Activated T-helper 1 cell treated with anti-CD3 and anti-CD28 coated beads, Interleukin-2, amount 50 U/mL, for 16 hours (primary cell): ENCODE measurements at places on chromosomes 16 and 17.
A peak's percentile ranks its signal among the peaks of the same experiment; 100 is the strongest.

DNA sequence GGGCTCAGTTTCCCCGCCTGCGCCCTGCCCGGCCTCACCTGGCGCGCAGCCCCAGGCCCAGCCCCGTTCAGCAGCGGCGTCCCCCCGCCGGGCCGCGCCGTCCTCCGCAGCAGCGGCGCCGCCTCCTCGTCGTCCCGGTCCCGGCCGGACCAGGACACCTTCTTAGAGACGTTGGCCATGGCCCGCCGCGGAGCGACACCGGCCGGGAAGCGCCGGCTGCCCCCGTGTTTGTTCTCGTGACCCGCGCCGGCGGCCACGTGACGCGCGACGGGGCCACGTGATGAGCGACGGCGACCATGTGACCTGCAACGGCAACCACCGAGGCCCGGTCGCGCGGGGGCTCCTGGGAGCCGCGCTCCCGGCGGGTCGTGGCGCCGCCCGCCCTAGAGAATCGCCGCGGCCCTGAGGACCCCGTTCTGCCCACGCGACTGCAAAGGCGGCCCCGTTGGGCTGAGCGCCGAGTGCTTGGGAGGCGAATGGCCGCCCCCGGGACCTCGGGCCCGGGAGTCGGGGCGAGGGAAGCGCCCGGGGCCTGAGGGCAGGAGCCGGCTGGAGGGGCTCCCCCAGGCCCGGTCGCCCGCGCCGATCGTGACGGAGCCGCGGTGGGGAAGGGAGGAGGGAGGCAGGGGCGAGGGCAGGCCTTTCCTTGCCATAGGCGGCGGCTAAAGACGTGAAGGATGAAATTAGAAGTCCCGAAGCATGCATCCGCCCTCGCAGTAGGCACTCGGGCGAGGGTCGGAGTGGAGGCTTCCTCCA, at the start of gene CLCN7:
Gene CLCN7 (minus strand): TSS at position 233 of the 756 bp plus-strand sequence. CDS start 54 bp downstream, at position 179.
- peak; percentile 72 for DNase-seq

DNA sequence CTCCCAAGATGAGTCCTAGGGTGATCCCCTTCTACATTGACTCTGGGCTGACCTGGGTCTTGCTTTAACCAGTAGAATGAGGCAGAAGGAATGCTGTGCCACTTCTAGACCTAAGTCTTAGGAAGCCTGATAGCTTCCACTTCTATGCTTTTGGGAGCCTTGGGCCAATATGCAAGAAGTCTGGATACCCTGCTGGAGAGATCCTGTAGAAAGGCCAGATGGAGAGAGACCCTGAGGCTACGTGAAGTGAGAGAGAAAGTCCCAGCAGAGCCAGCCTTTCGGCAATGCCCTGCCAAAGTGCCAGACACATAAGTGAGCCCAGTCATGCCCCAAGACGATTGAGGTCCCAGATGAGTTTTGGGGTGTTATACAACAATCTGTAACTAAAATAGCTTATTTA, 1.7 kb downstream of the KRT222 start:
- DNase-seq: no peak

GRCh38 chr16:84252184-84252583, 12.4 kb upstream of the KCNG4 start:
- DNase-seq: no peak

DNA sequence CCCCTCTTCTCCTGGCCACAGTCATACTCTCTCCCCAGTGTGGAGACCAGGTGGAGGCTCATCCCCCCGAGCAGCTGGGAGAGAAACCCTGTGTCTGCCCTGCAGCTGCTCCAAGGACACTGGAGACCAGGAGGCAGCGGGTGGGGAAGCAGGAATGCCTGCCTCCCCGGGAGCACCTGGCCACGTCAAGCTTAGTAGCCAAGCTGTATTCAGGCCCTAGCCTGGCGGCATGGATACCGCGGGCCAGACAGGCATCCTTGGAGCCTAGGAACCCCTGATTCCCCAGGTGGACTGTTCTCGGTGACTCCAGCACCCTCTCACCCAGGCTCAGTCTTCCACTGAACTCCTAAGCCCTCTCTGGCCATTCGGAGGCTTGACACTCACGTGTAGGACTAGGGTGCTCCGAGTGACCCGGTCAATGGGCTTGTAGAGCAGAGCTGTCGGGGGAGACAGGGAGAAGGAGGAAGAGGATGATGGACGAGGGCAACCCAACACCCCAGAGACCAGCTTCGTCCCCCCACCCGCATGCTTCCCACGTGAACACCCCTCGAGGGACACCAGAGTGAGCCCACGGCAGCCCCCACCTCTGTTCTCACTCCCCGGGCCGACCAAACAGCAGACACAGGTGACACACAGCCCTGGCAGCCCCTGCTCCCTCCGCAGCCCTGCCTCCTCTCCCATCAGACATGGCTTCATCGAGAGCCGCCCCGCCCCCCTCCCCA, 76.5 kb downstream of the TIMM22 start:
- no peak for DNase-seq

DNA sequence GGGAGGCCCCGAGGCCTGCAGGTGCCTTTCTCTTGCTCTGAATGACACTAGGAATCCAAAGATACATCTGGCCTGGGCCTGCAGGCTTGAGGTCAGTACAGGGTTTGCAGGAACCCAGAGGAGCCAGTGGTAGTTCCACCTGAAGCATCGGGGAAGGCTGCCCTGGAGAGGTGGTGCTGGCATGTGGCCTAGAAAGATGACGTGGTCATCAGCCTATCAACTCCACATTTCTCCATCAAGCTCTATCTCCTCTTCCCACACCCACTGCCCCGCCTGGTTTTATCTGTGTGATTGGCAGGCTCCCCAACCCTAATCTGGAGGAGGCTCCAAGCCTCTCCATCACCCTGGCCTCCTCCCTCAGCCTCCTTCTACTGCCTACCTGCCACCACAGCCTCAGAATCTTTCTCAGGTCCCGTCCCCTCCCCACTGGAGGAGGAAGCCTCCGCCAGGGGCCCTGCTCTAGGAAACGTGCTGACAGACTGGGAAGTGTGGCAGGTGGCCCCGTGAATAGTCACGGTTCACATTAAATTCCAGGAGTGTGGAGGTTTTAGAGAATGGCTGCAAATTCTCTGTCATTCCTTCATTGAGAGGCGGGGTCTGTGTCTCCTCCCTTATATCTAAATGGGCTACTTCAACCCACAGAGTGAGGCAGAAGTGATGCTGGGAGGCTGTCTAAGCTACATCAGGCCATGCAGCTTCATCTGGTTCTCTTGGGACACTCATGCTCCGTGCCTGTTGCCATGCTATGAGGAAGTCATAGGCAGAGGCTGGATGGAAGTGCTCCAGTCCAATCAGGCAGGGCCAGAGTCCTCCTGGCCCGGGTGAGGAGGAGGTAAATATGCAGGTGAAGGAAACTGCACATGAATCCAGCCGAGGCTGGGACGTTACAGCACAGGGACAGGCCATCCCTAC, 11.4 kb upstream of the MAP2K3 start:
- DNase-seq: no peak

- DNase-seq: no peak
Observed at GRCh38 chr17:17059301-17059890, 17.1 kb downstream of the MPRIP start.

GRCh38 chr16:85461814-85462713, 151.1 kb upstream of the GSE1 start:
- DNase-seq: no peak

DNA sequence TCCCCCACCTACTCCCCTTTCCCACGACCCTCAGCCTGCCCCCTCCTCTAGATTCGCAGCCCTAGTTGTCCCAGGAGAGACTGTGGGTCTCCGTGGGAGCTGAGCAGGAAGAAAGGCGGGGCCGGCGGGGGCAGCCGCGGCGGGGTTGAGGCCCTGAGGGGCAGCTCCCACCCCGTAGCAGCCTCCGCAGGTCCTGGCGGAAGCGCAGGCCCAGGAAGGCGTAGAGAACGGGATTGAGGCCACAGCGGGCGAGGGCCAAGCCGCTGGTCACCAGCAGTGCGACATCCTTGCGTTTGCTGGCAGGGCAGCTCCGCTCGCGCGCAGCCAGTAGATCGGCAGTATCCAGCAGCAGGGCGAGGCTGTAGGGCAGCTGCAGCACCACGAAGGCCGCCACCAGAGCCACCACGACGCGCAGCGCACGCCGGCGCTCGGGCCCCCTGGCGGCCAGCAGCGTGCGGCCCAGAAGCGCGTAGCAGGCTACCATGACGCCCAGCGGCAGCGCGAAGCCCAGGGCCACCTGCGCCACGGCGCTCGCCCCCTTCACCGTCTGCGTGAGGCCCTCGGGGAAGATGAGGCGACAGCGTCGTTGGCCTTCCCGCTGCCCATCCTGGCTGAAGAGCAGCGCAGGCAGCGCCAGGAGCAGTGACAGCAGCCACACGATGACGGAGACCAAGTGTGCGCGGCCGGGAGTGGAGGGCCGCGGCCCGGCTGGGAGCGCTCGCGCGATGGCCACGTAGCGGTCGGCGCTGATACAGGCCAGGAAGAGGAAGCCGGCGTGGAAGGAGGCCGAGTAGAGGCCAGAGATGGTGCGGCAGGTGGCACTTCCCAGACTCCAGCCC, 1.9 kb downstream of the CCR10 start:
- peak; percentile 46 for DNase-seq

DNA sequence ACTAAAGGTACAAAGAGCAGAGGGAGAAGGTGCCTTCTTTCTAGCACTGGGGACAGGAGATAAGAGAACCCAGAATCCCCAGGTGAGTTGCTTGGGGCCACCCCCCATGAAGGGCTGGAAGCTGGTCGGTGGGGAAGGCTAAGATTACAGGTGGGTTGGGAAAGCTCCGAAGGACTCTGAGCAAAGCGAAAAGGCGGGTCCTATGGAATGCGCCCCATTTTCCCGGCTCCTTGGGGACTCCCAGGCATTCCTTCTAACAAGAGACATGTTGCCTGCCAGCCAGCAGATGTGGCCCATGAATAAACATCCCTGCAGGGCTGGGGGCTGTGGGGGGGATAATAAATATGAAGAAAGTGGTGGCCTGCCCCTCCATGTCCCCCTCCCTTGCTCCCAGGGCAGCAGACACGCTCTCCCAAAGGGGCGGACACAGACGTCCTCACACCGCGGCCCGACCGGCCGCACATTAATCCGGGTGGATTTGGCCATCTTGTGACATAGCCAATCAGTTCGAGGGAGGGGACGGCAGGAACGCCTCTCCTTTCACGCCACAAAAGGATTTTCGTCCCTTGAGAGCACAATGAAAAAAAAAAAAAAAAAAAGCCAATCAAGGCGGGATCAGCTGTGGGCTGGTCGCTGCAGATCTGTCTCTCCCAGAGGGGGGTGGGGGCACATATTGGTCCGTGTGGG, 98.5 kb downstream of the SOX9 start:
- no peak for DNase-seq

- no peak for DNase-seq
Observed at GRCh38 chr17:1095090-1095852, 84.5 kb downstream of the ABR start.

- no peak for DNase-seq
Observed at GRCh38 chr16:86320237-86320595, 190.1 kb upstream of the FOXF1 start.

DNA sequence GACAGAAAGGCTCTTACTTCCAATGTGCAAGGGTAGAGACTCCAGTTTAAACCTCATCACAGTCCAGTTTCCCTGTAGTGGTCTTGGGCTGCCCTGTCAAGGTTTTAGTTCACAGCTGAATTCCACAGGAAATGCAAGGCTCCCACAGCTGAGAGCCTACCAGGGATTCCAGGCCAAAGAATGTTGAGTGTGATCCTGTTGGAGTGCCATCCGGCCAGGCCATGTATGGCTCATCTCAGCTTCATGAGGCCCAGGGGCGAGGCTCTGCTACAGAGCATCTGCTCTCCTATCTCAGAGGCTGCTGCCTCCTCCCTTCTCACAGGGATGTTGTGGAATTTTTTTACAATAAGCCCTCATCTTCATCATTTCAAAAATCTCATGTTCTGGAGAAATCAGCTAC, 239.8 kb upstream of the CCL2 start:
- no peak for DNase-seq

GRCh38 chr17:42287977-42288802, at the start of gene STAT5A:
STAT5A (plus strand) TSS chr17:42288498; CDS start chr17:42289412, 914 bp downstream.
- peak; percentile 58 for DNase-seq

GRCh38 chr16:58809213-58809612, 75.1 kb upstream of the GOT2 start:
- DNase-seq: no peak

- no peak for DNase-seq
Observed at GRCh38 chr17:43449470-43450248, 34.1 kb upstream of the DHX8 start.

GRCh38 chr17:70668276-70668937, 499.1 kb downstream of the KCNJ2 start:
- no peak for DNase-seq

- no peak for DNase-seq
Observed at GRCh38 chr17:77317091-77317750, 176.5 kb downstream of the SEC14L1 start.

- DNase-seq: no peak
Observed at GRCh38 chr17:42078396-42079043, 19.8 kb downstream of the ZNF385C start.

GRCh38 chr17:1312261-1312870, 32.9 kb downstream of the TRARG1 start:
- no peak for DNase-seq
